ENCODE measurements at places on chromosomes 2 and 18.

GRCh38 chr2:1752751-1753150, 8.4 kb upstream of the PXDN start:
- no peak for DNase-seq

DNA sequence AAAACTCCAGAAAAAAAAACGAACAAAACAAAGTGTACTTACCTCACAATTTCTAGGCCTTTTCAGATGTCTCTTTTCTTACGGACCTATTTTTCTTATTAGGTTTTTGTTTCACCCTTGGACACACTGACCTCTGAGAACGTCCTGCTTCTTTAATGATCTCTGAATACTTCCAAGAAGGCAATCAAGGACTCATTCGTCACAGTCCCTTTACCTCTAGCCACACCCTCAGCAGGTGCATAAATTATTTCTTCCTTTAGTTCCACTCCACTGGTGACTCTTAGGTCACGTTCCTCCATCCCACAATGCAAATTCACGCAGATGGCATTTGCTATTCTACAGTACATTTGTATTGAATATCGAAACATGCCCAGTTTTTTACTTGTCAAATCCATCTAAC, 21.9 kb downstream of the PELI1 start:
- no peak for DNase-seq

- no peak for DNase-seq
Observed at GRCh38 chr2:238650536-238650935, 197.3 kb upstream of the TWIST2 start.

- no peak for DNase-seq
Observed at GRCh38 chr2:169077674-169078240, 8.4 kb downstream of the DHRS9 start.

GRCh38 chr18:23257686-23258565, 122.6 kb downstream of the CABLES1 start:
- peak; percentile 84 for DNase-seq

DNA sequence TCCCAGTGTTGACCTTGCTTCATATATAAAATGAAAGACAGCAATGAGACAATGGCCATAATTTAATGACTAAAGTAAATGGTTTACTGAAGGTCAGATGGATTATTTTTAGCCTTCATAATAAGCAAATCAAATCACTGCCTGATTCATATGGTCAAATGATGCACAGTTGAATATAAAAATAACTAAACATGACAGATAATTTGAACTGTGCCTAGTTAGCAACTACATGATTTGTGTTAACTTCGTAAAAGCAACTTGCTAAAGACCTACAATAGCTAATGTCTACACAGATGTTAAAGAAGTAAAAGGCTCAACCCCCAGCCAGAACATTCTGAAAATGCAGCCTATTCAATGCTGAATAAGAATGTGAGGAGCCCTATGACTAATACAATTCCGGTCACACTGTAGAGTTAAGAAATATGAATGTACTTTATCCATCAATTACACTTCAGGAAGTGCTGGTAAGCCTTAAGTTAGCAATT, 590.8 kb upstream of the CDH2 start:
- DNase-seq: no peak

DNA sequence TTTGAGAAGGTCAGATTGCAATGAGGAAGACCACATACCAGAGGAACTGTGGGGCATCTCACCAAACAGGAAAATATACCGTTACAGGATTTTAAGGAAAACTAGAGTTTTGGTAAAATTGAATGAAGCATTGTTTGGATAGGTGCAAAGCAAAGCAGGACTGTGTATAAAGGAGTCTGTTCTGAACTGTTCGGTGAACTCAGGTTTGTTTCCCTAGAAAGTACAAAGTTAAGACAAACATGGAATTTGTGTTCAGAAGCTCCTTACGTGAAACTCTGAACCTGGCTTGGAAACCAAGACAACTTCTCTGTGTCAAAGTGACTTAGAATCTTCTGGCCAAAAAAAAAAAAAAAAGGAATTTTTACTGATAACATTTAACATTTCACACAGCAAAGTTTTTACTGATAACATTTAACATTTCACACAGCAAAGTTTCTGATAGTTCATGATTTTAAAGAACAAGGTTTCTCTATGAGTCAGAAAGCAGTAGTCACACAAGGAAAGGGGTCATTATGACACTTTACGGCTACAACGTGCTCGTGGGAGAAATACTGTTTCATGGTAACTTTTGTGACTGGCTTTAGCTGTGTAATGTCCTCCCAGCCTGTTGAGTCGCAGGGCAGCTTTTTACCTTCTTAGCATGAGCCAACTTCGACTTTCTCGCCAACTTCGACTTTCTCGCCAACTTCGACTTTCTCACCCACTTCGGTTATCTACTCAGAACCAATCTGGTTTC, 21.2 kb upstream of the TET3 start:
- peak; percentile 75 for DNase-seq
